Hepatic stellate cell (primary cell): ENCODE measurements at places on chromosomes 7 and 10.

- DNase-seq, result peak; percentile 14
These were observed 168.4 kb upstream of the IMMP2L start for GRCh38 chr7:111730476-111731300.

- DNase-seq, result no peak
These were observed 605.1 kb downstream of the SORCS1 start for GRCh38 chr10:106559442-106559841.

DNA sequence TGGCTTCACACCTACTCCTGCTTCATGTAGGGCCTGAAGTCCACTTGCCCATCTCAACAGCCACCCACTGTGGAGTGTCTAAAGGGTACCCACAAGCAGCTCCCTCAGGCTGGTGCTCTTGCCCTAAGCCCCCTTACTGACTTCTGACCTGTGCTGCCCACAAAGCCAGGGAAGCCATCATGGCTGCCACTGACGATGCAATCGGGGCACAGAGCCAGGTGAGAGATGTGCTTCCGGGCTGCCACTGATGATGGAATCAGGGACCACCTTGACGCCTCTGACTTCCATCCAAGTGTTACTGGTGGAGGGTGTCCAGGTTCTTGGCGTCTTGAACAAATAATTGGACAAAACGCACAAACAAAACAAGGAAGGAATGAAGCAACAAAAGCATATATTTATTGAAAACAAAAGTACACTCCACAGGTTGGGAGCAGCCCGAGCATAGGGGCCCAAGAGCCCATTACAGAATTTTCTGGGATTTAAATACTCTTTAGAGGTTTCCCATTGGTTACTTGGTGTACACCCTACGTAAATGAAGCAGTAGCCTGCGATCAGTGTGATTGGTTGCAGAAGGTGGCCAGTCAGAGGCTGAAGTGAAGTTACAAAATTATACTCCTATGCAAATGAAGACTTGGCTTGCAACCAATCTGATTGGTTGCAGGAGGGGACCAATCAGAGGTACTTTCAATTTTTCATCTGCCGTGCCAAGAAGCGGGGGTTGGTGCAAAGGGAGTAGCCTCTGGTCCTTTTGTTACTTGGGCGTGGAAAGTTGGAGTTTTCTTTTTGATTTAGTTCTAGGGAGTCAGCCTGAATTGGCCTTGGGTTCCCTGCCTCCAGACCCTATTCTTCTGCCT lies 4.5 kb downstream of the CPA2 start:
- no peak for DNase-seq

GRCh38 chr7:11404355-11404754 lies 427.6 kb downstream of the THSD7A start:
- DNase-seq, result no peak

GRCh38 chr10:58698777-58699356 lies 186.2 kb downstream of the BICC1 start:
- DNase-seq, result no peak

- DNase-seq, result no peak
These were observed 1.1 kb downstream of the PIK3AP1 start for GRCh38 chr10:96719200-96719599.

DNA sequence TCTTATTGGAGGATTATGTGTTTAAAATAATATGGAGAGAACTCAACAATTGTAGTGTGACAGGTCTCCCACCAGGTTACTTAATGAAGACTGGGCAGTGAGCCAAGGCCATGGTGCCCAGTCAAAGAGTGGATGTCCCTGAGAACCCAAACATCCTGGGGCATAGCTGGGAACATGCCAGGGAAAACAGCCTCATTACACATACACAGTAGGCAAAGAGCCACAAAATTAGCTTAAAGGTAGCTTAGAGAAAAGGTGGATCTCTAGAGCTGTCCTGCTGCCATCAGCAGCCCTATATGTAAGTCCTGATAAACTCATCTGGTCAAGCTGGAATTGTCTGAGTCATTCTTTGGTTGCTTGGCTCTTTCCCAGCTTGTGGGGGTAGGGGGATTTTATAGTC lies 287.8 kb downstream of the PHF14 start:
- DNase-seq, result no peak
